ENCODE measurements at places on chromosomes 2 and 18.

DNA sequence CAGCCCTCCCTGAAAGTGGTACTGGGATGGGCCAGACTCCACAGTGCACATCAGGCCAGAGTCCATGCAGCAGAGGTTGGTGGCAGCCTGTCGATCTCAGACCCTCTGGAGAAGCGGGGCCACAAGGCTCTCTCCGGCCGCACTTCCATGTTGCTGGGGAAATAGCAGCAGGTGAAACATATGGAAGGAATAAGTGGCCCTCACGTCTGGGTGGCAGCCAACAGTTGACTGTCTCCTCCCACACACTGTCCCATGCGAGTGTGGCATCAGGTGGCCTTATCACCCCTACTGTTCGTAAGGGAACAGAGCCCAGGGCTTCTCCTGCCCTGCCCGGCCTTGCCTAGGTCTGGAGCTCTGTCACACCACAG lies 58.1 kb upstream of the FOSL2 start:
- DNase-seq = no peak

DNA sequence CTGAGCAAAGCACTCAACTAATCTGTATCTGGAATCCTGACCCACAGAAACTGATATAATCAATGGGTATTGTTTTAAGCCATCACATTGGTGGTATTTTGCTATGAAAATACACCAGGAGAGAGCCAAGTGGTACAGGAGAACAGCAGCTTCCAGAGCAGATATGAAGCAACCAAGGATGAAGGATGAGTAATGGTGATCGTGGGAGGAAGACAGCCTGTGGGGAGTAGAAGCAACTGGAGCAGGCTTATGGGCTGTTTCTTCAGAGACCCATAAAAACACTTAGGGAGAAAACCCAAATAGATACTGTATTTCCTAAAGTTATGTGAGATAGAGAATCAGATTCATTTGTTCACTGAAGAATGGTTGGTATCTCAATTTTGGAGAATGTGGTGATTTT lies 330.8 kb downstream of the NUP35 start:
- DNase-seq = no peak

GRCh38 chr2:130807659-130808385 lies 28.9 kb upstream of the ARHGEF4 start:
- no peak for DNase-seq

- DNase-seq = no peak
Measured at GRCh38 chr2:3483227-3483985, 35.9 kb downstream of the ADI1 start.

- no peak for DNase-seq
Measured at GRCh38 chr18:57780706-57781347, 22.3 kb downstream of the ATP8B1 start.

DNA sequence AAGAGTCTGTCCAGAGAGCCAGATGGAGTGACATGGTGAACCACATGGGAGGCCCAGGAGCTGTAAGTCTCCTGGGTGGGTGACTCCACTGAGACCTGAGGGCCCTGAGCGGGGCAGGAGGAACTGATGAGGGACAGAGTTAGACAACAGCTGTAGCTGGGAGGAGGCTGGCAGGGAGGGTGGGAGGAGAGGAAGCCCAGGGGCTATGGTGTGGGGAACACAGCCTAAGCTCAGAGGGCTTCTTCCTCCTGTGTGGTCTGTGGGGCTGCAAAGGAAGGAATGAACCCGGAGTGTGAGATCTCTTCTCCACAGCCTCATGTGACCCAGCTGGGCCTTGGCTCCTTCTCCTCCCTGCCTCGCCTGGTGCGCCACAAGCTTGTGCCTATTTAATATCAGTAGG lies 395.6 kb upstream of the HS6ST1 start:
- no peak for DNase-seq

DNA sequence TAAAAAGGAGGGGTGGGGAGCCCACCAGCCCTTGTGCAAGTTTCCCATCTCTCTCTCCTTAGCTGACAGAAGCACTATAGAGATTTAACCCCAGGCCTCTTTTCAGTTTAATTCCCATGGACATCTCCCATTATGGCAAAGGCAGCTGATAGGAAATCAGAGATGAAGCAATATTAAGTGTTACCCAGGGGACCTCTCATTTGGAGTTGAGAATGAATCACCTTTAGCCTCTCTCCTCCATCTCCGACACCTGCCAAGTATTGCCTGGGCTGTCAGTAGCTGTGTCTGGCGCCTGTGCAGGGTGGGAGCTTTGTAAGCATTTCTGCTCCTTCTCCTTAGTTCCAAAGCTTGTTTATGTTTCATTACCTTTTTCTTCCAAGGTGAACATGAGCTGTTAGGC lies 109.0 kb downstream of the AQP4 start:
- no peak for DNase-seq

GRCh38 chr2:120754067-120754960 lies 18.6 kb downstream of the GLI2 start:
- no peak for DNase-seq

GRCh38 chr18:29217124-29217915 lies 1040.4 kb upstream of the CDH2 start:
- DNase-seq = no peak

DNA sequence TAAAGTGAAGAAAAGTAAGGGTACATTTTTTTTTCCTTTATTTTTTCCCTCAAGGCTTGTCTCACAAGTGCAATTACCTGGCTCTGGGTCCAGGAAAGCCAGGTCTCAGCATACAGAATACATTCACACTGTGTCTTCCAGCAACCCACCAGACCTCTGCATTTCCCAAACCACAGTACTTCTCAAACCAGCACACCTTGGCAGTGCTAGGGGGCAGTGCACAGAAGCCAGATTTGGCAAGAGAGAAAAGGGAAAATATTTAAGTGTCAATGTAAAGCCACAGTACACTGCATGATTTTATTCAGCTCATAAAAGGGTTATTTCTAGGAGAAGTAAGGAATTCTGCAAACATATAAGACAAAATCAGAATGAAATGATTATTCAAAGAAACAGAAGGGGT lies 172.8 kb downstream of the NRXN1 start:
- no peak for DNase-seq

All from effector CD4-positive, alpha-beta T cell (primary cell).